Stimulated activated CD8-positive, alpha-beta memory T cell treated with anti-CD3 and anti-CD28 coated beads, Interleukin-7, amount 100 ng/mL, for 48 hours (primary cell): ENCODE measurements at places on chromosomes 13 and 19.

DNA sequence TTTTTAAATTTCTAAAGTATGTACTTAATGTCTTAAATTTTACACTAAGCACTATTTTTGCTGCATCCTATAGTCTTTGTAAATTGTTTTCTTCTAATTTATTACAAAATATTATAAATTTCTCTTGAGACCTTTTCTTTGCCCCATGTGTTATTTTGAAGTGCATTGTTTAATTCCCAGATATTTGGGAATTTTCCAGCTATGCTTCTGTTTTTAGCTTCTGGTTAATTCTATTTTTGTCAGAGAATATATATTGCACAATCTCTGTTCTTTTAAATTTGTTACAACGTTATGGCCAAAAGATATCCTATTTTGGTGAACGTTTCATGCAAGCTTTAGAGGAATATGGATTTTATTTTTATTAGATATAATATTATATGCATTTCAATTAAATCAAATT lies 917.4 kb upstream of the MIR17HG start:
- DNase-seq, result no peak

DNA sequence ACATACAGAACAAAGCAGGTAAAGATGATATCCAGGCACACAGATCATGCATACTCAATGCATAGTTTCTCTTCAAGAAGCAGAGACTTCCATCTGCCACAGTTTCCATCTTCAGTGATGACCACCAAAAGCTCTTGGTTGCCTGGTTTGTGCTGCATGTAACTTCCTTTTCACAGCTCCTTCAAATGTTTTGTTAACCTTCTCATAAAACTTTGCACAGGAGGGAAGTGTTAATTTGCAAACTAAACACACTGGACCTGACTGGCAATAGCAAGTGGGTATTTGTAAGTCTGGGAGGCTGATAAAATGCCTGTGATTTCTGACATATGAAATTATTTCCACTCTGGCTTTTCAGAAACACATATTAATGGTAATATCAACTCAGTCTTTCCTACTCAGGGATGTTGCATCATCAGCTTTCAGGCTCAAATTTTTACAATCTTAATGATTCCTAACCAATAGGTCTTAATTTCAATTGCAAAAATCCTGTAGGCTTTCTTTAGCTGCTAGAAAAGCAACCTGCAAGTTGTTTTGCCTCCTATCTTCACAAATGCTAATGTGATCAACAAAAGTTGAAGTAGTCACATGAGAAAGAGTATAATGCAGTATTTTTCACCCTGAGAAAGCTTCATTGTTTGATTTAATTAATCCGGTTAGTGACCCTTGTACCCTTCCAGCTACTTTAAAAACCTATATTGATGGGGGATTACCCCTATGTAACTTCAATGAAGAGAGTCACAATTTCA lies 575.6 kb downstream of the DIAPH3 start:
- no peak for DNase-seq

- DNase-seq, result no peak
Observed at GRCh38 chr13:108270442-108270841, 924 bp downstream of the TNFSF13B start.

GRCh38 chr13:99264051-99264450 lies 5.9 kb upstream of the GPR18 start:
- no peak for DNase-seq

DNA sequence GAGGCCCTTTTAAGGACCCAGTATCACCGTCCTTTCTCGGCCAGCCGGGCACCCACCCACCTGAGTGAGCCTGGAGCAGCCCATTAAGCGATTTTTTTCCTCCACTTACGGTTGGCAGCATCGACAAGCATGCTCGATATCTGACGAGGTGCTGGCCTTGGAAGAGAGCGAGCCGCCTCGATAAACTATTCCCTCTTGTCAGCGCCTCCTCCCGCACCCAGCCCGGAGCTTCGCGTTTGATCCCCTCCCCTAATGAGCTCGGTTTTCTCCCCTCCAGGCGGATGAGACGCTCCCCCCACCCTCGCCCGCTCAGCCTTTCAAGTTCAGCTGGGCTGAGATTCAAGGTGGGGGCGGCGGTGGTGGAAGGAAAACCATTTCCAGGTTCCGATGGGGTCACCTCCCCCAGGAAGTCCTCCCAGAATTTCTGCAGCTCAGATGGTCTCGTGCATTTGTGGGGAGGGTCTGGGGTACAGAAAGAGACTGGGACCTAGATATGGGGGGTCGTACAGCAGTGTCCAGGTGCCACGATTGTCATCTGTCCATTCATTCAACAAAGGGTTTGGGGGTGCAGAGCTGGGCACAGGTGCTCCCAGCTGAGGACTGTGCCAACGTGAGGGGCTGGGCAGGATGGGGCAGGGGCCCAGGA lies 18.9 kb upstream of the ONECUT3 start:
- DNase-seq, result no peak

GRCh38 chr19:17078036-17078919 lies 2.7 kb downstream of the MYO9B start:
- no peak for DNase-seq

DNA sequence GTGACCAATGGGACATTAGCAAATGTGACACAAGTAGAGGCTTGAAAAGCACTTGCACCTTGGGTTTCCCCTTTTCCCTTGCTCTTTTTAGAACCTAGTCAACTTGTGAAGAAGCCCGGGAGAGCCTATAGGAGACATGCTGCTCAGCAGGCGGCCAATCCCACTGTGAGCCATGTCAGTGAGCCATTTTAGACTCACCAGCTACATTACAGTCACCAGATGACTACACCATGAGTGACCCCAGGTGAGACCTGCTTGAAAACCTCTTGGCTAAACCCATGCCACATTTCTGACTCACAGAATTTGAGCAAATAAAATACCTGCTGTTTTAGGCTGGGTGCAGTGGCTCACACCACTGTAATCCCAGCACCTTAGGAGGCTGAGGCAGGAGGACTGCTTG lies 317.5 kb downstream of the KLF12 start:
- no peak for DNase-seq

DNA sequence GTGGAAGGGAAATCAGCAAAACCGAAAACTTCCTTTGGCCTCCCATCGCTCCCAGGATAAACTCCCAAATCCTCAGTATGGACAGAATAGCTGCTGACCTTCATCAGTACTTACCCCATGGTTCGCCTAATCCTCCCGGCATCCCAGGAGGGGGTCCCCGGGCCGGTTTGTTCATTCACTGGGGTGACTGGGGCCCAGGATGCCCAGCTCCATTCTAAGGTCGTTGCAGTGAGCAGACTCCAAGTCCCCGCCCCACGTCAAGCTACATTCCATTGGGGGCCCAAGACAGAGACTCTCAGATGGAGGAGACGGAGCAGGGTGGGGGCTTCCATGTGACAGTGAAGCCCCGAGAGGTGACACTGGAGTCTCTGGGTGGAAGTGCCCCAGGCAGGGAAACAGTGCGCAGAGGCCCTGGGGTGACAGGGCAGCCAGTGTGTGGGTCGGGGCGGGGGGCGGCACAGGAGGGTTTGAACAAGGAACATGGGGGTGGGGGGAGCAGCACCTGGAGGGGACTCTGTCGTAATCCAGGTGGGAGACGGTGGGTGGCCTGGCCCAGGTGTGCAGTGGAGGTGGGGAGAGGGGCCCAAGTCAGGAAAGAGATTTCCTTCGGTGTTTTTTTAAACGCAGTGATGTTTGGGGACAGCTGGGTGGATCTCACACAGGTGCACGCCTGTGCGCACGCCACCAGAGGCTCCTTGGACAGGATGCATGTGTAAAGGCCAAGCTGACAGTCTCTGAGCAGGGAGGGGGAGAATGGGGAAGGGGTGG lies 5.1 kb downstream of the SSBP4 start:
- DNase-seq, result no peak
